NCI-H2227 treated with DMSO at 0.1 percent for 48 hours (cell line): ENCODE measurements at places on chromosomes 3 and 15.

DNA sequence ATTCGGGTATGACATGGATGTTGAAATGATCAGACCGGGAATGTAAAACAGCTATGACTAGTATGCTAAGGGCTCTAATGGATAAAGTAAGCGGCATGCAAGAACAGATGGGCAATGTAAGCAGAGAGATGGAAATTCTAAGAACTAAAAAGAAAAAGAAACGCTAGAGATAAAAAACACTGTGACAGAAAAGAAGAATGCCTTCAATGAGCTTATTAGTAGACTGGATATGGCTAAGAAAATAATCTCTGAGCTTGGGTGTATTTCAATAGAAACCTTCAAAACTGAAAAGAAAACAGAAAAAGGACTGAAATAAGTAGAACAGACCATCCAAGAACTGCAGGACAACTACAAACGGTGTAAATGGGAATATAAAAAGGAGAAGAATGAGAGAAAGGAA lies 101.2 kb downstream of the HES1 start:
- no peak for DNase-seq

GRCh38 chr3:69766638-69767037 lies 27.4 kb downstream of the MITF start:
- DNase-seq, result no peak

- no peak for DNase-seq
Measured at GRCh38 chr3:39275052-39275451, 4.8 kb downstream of the CX3CR1 start.

- DNase-seq, result no peak
Measured at GRCh38 chr3:43907508-43907858, 216.7 kb downstream of the ABHD5 start.

DNA sequence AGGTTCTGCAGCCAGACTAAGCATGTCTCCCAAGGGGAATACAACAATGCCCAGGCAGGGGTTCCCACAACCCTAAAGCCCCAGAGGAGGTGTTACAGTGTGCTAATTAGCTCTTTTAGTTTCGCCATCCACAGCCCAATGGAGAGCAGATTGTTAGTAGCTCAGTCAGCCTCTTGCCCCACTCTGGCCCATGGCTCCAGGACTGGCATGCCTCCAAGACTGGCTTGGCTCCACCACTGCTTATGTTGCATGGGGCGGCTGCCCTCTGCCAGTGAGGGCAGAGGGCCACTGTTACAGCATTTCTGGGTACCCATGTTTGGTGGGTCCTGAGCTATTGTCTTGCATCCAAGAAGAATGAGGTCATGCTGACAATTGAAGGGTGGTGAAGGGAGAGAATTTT lies 231.1 kb upstream of the MDFIC2 start:
- DNase-seq, result no peak

DNA sequence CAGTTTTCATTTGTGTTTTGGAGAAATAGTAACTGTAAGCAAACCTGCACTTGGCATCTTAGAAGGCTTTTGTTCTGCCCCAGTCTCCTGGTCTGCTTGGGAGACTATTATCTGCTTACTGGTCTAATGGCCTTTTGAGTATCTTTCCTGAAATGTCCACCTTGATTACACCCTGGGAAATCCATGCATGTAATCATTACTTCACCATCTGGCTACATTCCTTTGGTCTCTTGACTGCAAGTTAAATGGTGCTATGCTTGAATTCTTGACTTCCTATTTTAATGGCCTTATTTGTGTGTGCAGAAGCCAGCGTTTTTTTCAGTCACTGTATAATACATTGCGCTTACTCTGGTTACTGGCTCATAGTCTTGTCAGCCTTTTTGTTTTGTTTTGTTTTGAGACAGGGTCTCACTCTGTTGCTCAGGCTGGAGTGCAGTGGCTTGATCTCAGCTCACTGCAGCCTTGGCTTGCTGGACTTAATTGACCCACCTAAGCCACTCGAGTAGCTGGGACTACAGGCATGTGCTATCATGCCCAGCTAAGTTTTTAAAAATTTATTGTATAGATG lies 30.0 kb downstream of the CHD2 start:
- peak; percentile 80 for DNase-seq

DNA sequence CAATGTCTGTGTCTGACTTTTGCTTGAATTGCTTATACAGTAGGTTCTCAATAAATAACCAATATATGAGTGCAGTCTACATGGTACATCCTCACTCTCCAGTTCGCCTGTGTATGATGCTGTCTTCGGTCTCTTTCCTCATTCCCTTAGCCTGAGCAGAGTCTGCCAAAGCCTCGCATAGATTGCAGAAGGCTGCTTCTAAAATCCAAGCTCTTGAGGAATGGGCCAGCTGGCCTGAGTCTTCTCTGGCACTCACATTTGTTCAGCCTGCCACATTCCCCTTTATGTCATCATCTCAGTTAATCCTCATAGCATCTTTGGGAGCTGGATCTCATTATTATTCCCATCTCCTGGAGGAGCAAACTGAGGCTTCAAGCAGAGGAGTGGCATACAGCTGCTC lies 27.2 kb upstream of the ADAMTS7 start:
- no peak for DNase-seq

DNA sequence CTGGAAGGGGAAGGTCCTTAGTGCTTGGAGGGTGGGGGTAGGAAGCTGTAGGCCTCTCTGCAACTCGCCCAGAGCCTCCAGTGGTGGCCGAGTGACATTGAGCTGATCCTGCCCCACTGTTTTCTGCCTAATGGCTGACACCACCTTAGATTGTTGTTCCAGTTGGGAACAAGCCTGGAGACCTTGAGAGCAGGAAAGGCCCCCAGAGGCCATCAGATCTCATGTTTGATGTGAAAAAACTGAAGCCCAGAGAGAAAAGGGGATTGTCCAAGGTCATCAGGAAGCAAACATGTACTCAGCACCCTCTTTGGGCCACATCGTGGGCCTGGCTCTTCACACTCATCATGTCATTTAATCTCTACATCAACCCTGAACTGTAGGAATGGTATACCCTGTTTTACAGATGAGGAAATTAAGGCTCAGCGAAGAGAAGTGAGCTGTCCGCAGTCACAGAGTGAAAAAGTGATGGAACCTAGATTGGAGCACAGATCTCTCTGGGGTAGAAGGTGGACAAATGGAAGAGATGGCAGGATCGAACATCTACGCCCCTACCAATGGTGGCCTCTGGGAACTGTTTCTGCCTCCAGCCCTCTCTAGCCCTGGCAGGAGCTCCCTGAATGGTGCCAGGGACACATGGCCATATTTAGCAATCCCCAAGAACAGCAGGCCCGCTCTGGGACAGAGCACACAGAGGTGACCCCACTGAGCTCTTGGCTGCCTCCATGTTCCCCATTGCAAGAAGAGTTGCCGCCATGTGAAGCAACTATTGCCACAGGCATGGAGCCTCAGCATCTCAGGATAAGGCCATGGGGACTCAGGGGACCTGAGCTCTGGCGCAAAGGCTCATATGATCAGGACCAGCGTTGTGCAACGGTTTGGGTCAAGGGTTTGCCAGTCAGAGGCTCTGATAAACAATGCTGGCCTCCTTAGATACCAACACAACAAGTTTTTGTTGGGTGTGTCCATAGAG lies 31.6 kb upstream of the TSEN2 start:
- no peak for DNase-seq

GRCh38 chr3:52231502-52232278 lies 6.2 kb upstream of the TLR9 start:
- no peak for DNase-seq

GRCh38 chr15:38304481-38304880 lies 51.8 kb downstream of the SPRED1 start:
- no peak for DNase-seq

DNA sequence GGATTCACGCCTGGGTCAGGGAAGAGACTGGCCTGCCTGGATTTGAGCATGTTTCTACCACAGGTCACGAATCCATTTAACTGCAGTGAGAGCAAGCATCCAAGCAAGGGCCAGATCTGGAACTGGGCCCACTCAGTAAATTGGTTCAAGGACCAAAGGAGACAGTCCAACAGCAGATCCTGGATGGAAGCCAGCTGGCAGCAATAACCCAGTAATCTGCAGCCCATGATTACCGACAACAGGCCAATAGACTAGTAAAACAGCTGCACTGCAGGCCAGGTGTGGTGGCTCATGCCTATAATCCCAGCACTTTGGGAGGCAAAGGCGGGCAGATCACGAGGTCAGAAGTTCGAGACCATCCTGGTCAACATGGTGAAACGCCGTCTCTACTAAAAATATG lies 11.8 kb downstream of the SAMD7 start:
- peak; percentile 39 for DNase-seq

- no peak for DNase-seq
Measured at GRCh38 chr3:184315543-184315867, 1.1 kb downstream of the EIF4G1 start.

GRCh38 chr3:152039887-152040286 lies 166.4 kb downstream of the SUCNR1 start:
- no peak for DNase-seq

GRCh38 chr3:64546856-64547255 lies 140.9 kb downstream of the ADAMTS9 start:
- no peak for DNase-seq

- DNase-seq, result no peak
Measured at GRCh38 chr3:126153695-126154360, 26.6 kb downstream of the ALDH1L1 start.

GRCh38 chr3:54476891-54477290 lies 354.5 kb downstream of the CACNA2D3 start:
- DNase-seq, result no peak

DNA sequence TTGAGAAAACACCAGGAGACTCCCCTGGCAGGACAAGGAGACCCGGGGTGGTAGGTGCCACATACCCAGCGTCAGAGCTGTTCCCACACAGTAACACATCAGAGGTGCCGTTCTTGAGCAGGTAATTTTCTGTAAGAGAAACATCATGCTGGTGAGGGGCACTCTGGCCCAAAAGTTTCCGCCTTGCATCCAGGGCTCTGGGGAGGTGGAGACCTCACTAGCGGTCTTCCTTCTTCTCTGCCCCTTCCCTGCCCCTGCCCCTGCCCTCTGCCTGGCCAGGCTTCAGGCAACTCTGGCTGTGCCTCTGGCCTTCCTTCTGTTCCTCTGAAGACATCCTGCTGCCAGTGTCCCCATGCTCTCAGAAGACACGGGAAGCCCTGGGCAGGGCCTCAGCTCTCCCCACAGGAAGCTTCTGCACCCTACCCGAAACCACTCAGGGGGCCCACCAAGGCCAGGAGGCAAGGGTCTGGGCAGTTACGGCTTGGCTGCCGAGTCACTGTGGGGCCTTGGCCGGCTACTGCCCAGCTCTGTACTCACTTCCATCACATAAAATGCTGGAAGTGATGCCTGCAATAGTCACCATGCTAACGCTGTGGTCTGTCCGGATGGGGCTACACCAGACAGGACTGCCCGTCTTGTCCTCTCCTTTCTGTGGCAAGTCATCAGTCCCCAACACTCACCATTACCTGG lies 41.3 kb downstream of the SCN5A start:
- DNase-seq, result no peak

DNA sequence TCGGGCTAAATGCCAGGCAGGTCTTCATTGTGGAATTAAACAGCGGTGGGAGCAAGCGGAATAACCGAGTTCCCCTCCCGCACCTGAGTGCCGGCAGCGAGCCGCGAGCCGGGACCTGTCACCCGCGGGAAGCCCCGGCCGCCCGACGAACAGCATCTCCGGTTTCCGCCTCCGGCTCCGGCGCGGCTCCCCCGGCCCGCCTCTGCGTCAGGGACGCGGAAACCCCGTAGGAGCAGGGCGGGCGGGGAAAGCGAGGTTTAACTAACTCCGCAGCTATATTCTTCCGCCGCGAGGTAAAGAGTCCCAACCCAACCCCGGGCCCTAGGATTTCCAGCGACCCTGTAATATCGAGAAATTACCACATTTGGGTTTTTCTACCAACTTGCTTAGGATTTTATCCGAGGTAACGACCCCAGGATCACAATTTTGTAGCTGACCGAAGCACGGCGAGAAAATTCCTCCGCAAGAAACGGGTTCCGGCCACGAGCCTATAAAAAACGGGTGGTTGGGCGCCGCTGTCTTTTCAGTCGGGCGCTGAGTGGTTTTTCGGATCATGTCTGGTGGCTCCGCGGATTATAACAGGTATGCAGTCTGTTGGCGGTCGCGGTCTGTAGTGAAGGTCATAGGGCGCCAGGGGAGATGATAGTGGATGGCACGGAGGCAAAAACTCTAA lies at the start of gene EIF4A2:
EIF4A2 (plus strand) TSS at position 520 of the 673 bp plus-strand sequence; CDS start at position 554, 34 bp downstream.
- DNase-seq, result peak; percentile 94

GRCh38 chr3:143751643-143752178 lies 96.6 kb downstream of the SLC9A9 start:
- no peak for DNase-seq

GRCh38 chr15:40204100-40204499 lies 34.8 kb upstream of the PAK6 start:
- no peak for DNase-seq

- DNase-seq, result no peak
Measured at GRCh38 chr15:37034392-37034791, 66.0 kb downstream of the MEIS2 start.

GRCh38 chr3:195117978-195118581 lies 152.9 kb downstream of the XXYLT1 start:
- no peak for DNase-seq

DNA sequence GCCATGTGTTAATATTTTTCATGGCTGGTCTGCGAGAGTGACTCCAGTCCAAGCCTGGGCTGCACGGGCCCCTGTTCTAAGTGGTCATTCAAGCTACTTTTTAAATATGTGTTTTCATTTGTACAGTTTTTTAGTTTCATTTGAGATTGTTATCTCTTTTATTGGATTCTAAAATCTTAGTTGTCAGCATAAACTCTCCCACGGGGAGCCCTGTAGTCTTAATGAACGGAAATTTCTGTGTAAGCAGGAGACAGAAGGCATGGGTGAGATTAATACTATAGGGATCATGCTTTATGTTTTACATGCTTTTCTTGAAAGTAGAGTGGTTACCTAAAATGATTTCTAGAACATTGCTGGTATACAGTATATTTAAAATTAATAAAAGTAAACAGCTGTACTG lies 373.1 kb upstream of the SLCO3A1 start:
- no peak for DNase-seq

GRCh38 chr15:64619880-64620839 lies 155.2 kb downstream of the RBPMS2 start:
- no peak for DNase-seq

GRCh38 chr3:116618138-116618537 lies 91.4 kb upstream of the TUSC7 start:
- no peak for DNase-seq

- DNase-seq, result no peak
Measured at GRCh38 chr3:16728770-16729745, 123.8 kb upstream of the DAZL start.
